Uterus (tissue), 4 donors: ENCODE measurements at places on chromosomes 7 and 10.
A peak's percentile ranks its signal among the peaks of the same experiment; 100 is the strongest.

GRCh38 chr10:73032536-73032935 is 64.1 kb downstream of the P4HA1 start:
- no peak for DNase-seq

DNA sequence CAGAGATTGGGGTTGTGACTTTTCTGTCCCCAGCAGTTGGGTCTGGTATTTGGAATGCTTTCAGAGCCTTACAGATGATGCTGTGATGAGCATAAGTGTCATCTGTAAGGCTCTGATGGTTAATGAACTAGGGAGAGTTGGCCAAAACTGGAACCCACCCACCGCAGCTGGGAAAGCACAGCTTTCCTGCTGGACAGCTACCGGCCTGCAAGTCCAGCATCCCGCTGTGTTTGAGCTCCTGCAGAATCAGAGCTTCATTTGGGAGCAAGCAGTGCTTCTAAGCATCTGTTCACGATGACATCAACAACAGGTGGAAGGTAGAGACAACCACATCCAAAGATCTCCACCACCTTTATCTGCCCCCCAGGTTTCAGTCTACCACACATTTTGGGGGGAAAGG is 11.7 kb downstream of the UCN3 start:
- no peak for DNase-seq

- DNase-seq: no peak
Measured at GRCh38 chr10:66782776-66783175, 143.1 kb upstream of the LRRTM3 start.

DNA sequence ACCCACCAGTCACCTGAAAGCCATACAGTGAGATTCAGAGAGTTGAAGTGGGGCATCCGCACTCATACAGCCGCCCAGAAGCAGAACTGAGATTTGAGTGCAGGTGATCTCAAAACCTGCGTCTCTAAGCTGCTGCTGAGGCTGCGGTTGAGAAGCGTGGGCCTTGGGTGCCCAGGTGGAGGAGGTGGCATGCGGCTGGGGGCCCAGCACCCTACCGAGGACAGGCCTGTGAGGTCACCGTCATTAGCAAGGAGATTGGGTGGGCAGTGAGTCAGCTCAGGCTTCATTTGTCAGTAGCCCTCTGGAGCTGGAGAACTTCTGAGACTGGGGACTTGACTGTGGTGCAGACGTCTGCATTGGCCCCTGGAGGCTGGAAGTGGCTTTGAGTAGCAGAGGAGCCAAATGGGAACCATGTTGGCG is 29.8 kb downstream of the ZMIZ1 start:
- DNase-seq: no peak

DNA sequence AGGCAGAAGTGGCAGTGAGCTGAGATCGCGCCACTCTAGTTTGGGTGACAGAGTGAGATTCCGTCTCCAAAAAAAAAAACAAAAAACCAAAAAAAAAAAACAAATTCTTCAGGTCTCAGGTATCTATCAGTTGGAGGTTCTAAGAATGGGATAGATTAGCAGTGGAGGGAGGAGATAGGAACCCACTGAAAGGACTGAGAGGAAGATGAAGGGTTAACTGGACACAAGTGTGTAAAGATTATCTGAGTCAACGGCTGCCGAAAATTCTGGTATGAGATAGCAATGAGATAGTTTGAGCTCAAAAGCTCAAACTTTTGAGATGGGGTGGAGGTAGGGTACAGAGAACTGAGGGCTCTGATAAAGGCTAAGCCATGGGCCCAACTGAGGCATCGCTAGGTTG is 12.8 kb downstream of the ZNF467 start:
- no peak for DNase-seq

GRCh38 chr7:100516135-100516812 is 22.7 kb upstream of the AGFG2 start:
- DNase-seq: peak; percentile 55
